Stimulated activated CD4-positive, alpha-beta T cell treated with anti-CD3 and anti-CD28 coated beads, Interleukin-4, amount 100 ng/mL, for 4 hours (primary cell): ENCODE measurements at places on chromosomes 16 and 17.

- DNase-seq: no peak
Measured at GRCh38 chr16:65392806-65393565, 271.1 kb upstream of the CDH11 start.

DNA sequence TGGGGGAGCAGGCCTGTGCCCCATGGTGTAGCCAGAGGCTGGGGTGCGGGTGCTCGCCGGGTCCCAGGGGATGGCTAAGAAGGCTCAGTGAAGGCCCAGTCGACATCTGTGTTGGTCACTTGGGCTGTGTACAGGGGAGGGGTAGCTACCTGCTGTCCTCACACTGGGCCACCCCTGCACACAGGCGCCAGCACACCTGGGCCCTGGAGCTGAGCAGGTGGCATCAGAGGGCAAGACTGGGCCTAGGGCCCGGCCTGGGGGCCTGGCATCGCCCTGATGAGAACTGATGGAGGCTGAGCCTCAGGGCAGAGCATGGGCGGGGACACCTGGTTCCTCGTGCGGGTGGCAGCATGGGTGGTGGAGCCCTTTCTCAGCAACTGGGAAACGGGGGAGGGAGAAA lies 870 bp upstream of the CTRB2 start:
- DNase-seq: no peak

GRCh38 chr17:57021226-57021940 lies 43.5 kb downstream of the SCPEP1 start:
- no peak for DNase-seq

GRCh38 chr17:31598921-31599571 lies 207.6 kb downstream of the RAB11FIP4 start:
- DNase-seq: no peak

GRCh38 chr17:80408872-80409271 lies 6.1 kb upstream of the ENDOV start:
- DNase-seq: no peak

DNA sequence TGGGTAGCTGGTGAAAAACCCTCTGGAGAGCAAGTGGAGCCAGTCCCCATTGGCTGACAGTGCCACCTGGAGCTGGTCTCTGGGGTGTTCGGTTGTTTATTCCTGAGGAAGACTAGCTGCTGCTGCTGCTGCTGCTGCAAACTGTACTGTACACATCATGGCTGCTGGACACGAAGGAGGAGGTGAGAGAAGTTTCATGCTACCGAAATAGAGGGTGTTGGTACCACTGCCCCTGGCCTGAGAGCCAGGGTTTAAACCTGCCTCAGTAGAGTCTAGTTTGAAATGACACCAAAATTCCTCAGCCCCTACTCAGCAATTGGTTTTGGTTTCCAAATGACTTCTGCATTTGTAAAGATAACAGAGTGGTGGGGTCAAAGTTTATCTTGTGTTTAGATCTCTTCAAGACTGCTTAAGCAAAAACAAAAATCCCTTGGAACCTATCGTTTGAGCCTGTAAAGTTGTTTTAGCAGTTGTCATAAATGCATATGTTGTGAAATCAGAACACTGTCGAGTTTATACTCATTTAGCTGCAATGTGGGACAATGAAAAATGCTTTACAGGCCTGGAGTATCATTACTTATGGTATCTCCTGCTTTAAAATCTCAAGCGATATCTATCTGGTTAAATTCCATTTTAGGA lies 40.8 kb downstream of the CYB5B start:
- no peak for DNase-seq

- no peak for DNase-seq
Measured at GRCh38 chr17:38697061-38697820, 7.8 kb upstream of the MLLT6 start.

- no peak for DNase-seq
Measured at GRCh38 chr16:25161753-25162367, 50.3 kb downstream of the LCMT1 start.

DNA sequence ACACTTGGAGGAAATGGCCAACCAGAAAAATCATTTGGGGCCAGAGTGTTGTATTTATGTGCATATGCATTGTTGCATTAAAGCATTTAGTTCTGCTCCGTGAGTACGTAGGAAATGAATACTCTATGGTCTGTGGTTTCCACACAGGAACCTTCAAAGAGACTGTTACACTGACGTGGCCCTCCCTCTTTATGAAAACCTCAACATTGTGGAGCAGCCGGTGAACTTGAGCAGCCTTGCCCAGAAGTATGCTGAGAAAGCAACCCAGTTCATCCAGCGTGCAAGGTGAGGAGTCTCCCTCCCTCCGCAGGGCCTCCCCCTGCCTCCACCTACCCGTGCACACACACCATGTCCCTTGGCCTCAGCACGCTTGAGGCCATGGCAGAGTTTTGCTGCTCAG lies 65.2 kb downstream of the ARSG start:
- peak; percentile 8 for DNase-seq

GRCh38 chr16:69513180-69513966 lies 52.4 kb upstream of the NFAT5 start:
- DNase-seq: no peak

- no peak for DNase-seq
Measured at GRCh38 chr16:47865337-47865855, 290.4 kb downstream of the ABCC12 start.

DNA sequence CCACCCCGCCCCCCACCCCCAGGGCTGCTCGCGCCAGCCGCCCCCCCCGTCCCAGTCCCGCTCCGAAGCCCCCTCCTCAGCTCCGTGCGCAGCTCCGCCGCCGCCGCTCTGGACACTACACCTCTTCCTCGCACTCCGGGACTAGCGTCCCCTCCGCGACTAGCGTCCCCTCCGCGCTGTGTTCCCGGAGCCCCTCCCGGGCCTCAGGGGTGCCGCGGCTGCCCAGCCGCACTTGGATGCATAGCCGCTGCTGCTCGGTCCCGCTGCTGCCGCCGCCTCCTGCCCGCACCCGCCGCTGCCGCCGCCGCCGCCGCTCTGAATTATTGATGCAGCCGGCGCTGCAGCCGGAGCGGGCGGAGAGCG lies at the start of gene CBLN1:
Gene CBLN1 (minus strand): TSS at position 359 of the 363 bp plus-strand sequence. CDS start 373 bp downstream, outside the sequence.
- DNase-seq: no peak
